ENCODE measurements at places on chromosomes 4 and X.

DNA sequence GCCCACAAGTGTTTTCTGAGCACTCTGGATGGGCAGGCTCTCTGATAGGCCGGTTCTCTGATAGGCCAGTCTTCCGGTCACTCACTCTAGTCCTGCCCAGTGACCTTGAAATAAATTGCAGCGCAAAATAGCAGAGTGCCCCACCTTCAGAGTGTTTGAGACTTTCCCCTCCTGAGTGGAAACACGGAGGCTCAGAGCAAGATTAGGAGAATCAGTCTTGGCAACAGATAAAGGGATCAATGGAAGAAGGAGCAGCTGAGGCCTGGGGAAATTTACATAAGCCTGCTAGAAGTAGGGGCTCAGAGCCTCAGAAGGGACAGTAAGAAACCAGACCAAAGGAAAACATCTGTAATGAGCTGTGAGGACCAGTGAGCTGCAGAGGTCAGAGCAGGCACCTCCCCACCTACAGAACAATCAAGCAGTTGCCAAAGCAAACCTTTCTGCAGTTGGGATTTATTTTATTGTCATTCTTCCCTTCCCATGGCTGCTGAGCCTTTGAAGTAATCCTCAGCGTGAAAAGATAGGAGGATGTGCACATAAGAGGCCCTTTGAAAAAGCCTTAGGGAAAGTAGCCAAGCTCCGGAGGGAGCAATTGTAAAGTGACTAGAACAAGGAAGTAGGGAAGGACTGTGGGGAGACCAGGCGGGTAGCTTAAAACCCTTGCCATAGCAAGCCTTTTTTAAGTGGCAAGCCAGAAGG is 89.1 kb upstream of the TSPAN5 start:
- no peak for DNase-seq

GRCh38 chr4:107991945-107992630 is 2.4 kb downstream of the HADH start:
- DNase-seq, result no peak

- DNase-seq, result no peak
Observed at GRCh38 chr4:65983061-65983460, 312.8 kb upstream of the EPHA5 start.

DNA sequence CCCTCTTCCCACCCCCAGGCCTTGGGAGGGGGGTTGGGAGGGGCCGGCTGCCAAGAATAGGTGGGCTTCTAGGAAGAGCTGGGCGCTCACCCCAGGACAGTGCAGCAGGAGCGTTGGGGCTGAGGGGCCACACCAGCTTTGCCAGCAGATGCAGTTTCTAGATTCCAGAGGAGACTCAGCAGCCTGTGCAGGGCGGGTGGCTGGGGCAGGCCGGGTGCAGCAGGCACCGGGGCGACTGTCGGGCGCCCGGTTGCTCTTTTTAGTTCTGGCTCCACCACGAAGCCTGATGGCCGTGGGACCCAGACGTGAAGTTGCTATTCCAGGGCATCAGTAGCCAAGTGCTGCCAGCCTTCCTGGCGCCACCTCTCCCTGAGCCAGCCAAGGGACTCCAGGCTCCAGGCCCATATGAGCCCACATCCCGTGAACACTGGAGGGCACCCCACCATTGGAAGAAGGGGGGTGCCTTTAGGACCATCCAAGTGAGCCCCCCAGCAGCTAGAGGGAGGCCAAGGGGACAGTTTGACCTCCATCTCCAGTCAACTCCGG is 5.8 kb downstream of the SSR4 start:
- DNase-seq, result no peak

GRCh38 chrX:41781500-41781899 is 57.5 kb downstream of the GPR82 start:
- no peak for DNase-seq

GRCh38 chr4:23097251-23097650 is 404.5 kb downstream of the GBA3 start:
- DNase-seq, result no peak

- no peak for DNase-seq
Observed at GRCh38 chr4:63620271-63620670, 789.0 kb downstream of the TECRL start.

DNA sequence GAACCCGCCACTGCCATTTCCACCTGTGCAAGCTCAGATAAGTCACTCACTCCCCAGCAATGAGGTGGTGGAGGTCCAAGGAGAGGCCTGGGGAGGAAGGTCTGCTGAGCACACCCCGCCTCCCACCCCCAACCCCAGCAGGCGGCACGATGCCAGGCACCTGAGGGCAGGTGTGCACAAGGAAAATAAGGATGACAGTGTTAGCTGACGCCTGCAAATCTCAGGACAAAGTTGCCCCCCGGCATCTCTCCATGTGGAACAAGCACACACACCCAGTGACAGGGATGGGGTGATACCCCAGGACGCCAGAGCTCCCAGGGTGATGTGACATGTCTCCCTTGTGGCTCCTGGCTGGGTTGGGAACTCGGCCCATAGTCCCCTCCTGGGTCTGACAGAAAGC is 9.9 kb downstream of the JAKMIP1 start:
- DNase-seq, result no peak

DNA sequence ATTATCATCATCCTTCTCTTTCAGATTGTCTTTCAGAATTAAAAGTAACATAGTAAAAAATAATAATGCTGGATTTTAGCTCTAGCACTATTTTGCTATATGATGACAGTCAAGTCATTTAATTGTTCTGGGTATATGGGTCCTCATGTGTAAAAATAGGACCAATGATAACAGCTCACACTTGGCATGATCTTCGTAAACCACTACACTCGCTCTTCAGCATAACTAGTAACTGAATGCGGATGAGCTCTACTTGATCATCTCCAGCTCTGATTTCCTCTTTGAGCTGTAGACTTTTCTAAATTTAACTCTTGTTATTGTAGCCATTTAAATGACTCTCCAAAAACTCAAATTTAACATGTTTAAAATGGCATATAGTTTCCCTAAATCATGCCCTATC is 831.8 kb upstream of the HS3ST1 start:
- no peak for DNase-seq

DNA sequence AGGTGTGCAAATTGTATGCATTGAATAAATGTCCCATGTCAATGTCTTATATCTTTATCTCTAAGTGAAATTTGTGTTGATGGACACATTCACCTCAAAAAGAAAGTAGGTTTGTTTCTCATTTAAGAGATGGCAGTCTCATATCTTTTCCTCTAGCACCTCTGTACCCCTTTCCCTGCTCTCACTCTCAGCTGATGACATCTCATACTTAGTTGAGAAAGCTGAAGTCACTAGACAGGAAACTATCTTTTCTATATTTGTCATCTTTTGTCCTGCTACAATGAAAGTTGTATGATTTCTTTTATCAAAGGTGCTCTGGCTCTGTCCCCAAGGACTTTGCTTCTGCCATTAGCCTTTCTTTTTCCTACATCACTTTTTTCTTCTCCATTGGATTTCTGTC is 84.0 kb upstream of the GRPR start:
- DNase-seq, result no peak

DNA sequence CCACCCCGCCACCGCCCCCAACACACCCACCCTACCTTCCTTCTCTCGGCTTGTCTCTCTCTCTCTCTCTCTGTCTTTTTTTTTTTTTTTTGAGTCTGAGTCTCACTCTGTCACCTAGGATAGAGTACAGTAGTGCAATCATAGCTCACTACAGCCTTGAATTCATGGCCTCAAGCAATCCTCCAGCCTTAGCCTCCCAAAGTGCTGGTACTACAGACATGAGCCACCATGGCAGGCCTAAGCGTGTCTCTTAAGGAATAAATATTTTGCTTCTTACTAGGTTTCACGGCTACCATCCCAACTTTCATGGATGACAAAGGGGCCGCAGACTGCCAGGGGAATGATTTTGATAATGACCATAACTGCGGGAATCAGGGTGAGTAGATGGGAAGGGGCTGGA is 55.8 kb downstream of the SSX7 start:
- no peak for DNase-seq

DNA sequence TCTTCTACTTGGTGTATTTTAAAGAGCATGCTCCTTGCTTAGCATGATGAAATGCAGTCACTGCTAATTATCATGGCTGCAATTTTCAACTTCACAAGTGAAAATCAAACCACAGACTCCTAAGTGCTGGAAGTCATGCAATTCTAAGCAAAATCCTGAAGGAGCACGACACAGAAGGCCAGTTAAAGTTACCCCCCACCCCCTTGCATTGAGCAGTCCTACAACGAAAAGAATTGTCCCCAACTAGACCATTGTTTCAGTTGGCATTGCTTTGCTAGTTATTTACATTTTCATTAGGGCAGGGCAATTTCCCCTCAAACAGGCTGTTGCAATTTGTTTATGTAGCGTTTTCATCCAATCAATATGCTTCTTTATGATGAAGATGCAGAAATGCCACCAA is 321.2 kb downstream of the PCDH7 start:
- no peak for DNase-seq

- no peak for DNase-seq
Observed at GRCh38 chrX:149688552-149688951, 23.3 kb upstream of the MAGEA11 start.

Data from left ventricle myocardium inferior (tissue), 1 donor.